HAP-1 (cell line): ENCODE measurements at places on chromosomes 7 and 10.

GRCh38 chr7:50659329-50659965, 94.2 kb upstream of the DDC start:
- no peak for DNase-seq

- no peak for DNase-seq
Observed at GRCh38 chr10:28833313-28833712, 156.0 kb downstream of the BAMBI start.

- no peak for DNase-seq
Observed at GRCh38 chr10:113320211-113320610, 232.6 kb upstream of the HABP2 start.

DNA sequence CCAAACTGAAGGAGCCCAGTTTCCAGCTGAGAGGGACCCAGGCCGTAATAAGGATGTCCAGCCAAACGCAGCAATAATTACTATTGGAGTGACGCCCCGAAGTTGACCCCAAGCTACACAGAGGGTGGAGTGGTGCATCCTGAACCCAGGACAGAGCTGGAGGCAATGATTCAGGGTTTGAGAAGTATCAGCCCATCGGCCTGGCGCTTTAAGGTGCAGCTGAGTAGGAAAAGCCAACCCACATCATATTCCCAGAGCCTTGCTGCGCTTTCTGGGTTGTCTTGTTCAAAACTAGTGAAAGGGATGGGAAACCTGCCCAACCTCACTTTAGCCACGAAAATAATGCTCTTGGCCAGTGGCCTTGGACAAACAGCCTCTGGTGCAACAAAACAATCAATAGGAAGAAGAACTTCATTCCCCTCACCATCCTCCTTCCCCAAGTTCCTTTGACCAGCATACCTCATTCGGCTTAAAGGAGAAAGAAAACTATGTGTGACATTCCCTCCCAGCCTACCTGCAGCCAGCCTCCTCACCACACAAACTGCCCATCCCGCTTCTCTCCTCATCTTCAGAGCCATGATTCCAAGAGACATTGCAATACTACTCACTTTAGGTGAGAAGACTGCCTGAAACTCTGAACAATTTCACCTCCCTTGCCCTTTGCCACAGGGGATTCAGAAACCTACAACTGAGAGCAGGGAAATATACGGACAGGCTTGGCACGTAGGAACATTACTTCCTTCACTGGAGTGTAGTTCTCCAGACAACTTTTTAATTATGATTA, 217.2 kb upstream of the MKLN1 start:
- peak; percentile 28 for DNase-seq

GRCh38 chr10:48305905-48306264, 592 bp upstream of the MAPK8 start:
- no peak for DNase-seq

- DNase-seq, result no peak
Observed at GRCh38 chr10:4150676-4151075, 365.7 kb upstream of the KLF6 start.

DNA sequence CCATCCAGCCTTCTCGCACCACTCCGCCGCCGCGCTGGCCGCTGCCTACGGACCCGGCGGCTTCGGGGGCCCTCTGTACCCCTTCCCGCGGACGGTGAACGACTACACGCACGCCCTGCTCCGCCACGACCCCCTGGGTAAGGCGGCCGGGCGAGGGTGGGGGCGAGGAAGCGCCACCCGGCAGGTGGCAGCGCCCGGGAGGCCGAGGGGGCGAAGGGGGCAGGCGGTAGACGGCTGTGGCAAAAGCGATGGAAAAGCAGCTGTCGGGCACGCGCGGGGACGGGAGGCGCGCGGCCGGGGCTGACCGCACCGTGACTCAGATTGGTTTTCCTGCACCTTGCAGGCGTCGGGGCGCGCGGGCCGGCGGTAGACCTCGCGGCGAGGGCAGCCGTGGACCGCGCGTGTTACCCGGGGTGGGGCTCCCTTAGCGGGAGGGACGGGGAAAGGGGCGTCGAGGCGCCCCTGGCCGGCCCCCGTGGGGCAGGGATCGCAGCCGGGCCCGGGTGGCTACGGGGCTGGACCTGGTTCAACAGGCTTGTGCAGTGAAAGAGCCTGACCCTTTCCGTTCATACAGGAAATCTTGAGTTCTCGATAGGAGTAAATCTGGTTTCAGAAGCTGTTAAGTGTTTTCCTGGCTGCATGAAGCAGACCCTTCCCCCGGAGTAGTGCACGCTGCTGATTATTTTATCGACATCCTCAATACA, 608 bp downstream of the HHEX start:
- peak; percentile 72 for DNase-seq
